ENCODE measurements at places on chromosomes 6 and 20.

DNA sequence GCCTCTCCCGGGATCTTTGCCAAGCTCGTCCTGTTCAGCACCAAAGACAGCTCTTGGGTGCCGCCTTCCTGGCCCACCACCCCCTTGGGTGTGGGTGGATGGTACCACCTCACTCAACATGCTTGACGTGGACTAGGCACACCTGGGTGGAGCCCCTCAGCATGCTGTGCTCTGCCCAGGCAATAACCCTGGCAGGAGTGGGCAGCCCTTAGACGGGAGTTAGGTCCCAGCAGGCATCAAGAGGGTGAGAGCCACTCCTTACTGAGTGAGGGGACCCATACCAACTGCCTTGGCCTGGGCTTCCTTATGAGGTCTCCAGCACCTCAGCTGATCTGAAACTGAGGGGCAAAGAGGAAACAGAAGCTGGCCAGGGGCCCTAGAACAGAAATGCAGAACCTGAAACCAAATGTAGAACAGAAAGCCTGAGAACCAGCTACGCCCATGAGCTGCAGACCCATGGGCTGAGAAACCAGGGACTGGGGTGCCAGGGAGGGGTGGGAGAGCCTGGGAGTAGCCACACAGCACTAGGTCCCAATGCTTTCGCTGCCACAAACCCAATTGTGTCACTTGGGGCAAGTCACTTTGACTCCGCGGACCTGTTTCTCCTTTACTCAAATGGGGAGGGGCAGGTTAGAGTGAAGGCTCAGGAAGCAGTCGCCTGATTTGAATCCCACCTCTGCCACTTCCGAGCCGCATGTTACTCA, 2.0 kb downstream of the FGD2 start:
- no peak for DNase-seq

DNA sequence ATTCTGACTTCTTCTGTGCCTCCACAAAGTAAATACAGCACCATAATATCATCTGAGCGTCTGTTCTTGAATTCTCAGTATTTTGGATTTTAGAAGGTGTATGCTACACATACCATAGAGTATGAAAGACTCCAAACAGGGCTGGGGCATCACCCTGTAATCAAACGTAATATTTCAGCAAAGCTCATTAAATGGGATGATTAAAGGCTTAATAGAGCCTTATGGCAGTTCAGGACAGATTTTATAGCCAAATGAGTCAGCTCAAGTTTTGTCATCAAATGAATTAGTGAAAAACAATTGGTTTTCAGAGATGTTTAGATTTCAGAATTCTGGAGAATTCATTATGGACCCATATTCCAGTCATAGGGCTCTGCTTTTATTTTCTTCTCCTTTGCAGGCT, 68.9 kb downstream of the TULP4 start:
- no peak for DNase-seq

DNA sequence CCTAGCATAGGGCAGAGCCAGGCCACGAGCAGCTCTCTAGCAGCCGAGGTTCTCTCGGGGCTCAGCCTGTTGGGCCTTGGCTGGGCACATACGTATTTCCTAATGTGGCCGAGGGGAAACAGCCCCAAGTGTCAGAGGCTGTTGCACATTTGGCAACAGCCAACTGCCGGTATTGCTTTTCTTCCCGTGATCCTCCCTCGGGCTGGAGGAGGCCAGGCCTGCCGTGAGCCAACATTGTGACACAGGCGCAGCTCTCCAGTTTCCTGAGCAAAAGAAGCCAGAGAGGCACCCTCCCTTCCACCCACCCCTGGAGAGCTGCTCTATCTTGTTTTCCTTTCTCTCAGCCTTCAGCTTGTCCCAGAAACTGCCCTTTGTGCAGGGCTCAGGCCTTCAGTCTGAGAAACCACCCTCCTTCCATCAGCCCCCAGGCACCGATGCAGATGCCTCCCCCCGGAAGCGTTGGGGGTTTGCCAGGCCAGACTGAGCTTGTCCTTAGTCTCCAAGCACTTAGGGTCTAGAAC, 5.1 kb upstream of the BPI start:
- DNase-seq, result no peak

- no peak for DNase-seq
Measured at GRCh38 chr6:44925100-44925739, 402.9 kb upstream of the RUNX2 start.

- no peak for DNase-seq
Measured at GRCh38 chr20:13922241-13922640, 68.2 kb downstream of the SEL1L2 start.

DNA sequence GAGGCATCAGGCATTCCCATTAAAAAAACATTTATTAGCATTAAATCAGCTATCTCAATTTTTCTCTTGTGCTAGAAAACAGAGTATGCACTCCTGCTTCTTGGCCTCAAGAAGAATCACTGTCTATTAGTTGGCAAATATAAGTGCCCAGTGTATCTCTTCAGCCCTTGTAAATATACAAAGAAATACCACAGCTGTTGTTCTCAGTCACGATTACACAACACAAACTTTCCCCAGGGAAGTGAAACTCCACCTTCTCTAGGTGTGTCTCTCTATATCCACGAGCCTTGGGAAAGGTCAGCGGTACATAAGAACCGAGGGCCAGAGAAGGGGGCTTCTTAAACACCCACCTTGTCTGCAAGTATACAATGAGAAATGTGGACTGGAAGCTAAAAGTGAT, 194.7 kb downstream of the PKHD1 start:
- DNase-seq, result no peak

DNA sequence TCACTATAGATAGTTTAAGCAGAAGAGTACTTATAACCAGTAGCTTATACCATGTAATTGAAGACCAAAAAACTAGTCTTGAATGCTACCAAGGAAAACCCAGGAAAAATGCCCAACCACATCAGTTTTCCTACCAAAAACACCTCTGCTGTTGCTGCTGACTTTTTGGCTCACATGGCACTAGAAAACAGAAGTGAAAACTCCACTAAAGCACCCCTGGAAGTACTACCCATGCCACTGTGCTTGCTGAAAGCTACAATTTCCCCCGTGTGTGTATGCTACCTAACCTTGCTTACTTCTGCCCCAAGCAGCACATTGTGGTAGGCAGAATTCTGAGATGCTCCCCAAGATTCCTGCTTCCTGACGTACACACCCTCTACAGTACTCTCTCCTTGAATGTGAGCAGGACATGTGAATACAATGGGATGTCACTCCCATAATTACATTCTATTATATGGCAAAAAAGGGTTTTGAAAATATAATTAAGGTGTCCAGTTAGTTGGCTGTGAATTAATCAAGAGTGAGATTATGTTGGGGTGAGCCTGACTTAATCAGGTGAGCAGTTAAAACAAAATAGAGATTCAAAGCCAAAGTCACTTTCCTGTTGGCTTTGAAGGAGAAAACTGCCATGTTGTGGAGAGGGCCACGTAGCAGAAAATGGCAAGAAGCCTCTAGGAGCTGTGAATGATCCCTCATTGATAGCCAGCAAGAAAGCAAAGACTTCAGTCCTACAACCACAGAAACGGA, 209.8 kb upstream of the MARCKS start:
- DNase-seq, result no peak

DNA sequence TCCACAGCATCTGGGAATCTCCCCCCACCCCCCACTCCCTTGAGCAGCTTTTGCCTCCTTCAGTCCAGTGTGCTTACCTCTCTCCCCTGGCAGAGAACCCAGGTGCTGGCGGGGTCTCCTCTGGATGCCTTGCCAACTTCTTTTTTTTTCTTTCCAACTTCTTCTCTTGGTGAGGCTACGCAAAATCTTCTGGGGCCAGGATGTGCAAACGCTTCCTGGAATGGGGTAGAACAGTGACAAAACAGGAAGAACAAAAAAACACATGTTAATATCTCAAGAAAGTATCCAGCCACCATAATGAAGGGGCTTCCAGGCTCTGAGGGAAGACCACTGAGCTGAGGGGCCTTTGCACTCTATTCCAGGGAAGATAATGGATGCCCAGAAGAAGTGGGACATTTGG, 53.9 kb upstream of the DDR1 start:
- DNase-seq, result no peak

Data from liver (tissue), 10 donors.